ENCODE measurements at places on chromosomes 4 and X.

- no peak for ATAC-seq
These were observed 17.7 kb downstream of the IL15 start for GRCh38 chr4:141654098-141654497.

GRCh38 chr4:104420766-104421165 lies 73.9 kb downstream of the CXXC4 start:
- ATAC-seq: no peak

DNA sequence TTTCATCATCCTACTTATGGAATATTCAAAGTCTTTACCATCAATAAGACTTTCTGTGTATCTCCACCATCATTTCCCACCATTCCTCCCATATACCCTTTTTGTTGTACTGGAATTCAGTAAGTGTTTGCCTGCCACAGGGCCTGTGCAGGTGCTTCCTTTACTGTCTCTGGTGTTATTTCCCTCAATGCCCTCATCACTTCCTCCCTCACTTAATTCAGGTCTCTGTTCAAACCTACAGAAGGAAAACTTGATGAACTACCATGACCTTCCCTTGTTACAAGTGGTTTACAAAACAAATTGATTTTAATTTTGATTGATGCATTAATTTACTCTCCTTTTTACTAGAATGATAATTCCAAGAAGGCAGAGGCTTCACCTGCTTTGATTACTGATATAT lies 159.5 kb upstream of the FAT4 start:
- no peak for ATAC-seq

DNA sequence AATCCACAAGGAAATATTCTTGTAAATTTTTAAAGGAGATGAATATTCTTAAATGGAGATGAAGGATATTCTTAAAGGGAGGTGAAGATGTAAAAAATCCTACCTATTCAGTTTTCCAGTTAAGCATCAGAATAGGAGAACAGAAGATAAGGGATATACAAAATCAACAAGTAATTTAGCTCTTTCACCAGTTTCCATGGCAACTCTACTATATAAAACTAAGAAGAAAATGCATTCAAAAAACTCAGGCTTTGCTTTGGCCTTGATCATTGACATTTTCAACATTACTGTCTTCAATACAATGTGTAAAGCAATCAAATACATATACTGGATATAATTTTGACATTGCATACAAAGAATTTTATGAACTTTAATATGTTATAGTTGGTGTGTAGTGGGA lies 622.7 kb upstream of the GRID2 start:
- ATAC-seq: no peak

DNA sequence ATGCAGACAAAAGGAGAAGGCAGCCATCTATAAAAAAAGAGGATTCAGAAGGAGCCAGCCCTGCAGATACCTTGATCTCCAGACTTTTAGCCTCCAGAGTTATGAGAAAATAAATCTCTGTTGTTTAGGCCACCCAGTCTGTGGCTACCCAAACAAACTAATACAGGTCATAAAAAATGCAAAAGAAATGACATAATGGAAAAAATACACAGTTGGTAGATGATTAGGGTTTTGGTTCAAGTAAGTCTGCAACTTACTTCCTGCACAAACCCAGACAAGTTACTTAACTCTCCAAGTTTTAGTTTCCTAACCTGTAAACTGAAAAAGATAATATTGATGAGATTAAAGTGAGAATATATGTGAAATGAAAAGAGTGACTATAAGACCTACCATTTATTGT lies 11.3 kb downstream of the QDPR start:
- no peak for ATAC-seq
